ENCODE measurements at places on chromosomes 4 and X.
A peak's percentile ranks its signal among the peaks of the same experiment; 100 is the strongest.

- no peak for DNase-seq
Observed at GRCh38 chrX:6810776-6811175, 275.9 kb upstream of the VCX3A start.

DNA sequence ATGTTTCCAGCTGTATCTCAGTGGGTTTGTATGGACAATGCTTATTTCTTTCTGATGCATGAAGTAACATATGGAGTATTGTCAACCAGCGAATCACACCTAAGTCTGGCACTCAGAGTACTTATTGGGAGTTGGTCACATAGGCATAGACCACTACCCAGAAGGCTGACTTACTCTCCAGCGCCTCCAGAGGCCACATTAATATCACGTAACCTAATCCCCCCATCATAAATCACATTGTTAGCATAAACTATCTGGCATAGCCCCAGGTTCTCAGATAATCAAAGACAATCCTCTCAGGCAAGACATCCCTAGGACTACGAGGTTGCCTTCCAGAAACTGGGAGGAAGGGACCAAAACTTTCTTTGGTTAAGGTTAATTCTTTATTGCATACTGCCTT is 560.5 kb upstream of the PABPC4L start:
- DNase-seq: no peak

DNA sequence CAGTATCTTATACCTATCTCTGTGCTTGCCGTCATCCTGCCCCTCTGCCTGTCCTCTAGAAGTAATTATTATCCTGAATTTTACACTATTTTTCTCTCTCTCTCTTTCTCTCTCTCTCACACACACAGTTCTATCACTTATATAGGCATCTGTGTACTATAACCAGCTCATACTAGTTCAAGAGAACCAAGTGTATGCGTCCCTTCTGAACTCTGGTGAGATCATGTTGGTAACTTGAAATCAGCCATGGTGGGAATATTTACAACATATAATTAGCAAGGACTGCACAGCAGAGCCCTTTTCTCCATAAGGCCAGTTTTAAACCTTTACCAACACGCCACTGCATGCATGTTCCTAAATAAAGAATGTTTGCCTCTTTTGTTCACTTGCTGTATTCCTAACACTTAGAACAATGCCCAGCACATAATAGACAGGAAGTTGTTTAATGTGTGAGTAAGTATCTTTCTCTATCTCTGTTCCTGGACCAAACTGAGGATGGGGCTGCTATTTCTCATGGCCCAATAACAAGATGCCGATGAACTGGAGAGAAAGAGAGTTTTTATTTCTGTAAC is 51.1 kb upstream of the IL21 start:
- DNase-seq: no peak

DNA sequence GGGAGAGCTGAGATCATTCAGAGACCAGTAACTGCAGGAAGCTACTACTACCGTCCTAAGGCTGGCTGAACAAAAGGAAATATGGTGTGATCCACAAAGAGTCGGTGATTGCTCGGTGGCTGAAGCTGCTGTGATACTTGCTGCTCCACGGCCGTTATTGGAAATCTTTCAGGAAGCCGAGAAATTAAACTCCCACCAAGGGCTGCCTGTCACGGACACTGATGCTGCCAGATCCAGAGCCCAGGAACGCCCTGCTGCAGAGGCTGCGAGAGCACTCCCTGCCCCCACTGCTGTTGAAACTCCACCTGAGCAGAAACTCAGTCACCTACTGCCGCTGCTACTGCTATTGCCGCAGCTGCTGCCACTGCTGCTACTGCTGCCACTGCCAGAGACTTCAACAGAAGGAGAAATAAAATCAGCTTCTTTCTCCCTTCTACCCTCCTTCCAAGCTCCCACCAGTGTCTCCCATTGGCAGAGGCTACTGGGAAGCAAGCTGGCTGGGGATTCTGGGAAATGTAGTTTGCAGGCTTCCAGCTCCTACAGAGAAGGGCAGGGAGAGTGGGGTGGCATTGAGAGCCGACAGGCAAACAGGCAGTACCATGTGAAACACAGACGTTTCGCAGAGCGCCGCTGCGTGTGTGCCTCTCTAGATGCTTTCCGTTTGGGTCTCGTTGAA is 126.0 kb upstream of the ENPP6 start:
- peak; percentile 75 for DNase-seq

GRCh38 chr4:113270520-113271319 is 221.3 kb downstream of the ANK2 start:
- no peak for DNase-seq

- DNase-seq: no peak
Observed at GRCh38 chr4:12138488-12138887, 709.8 kb upstream of the HS3ST1 start.

DNA sequence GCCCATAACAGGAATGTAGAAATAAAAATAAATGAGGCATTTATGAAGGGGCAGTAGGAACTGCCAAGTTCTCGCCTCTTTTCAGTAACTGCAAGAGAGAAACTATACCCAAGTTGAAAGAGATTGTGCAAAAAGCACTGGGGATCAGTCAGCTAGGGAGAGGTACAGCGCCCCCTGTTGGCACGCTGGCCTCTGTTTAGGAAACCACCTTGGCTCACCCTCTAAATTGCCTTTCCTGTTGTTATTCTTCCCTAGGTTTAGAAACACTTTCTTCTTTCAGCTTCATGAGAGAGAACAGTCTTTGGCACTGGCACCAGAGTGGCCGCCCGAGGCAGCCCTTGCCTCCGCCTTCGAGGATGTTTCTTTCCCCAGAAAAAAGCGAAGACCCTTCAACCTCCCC is 348.5 kb downstream of the MID1IP1 start:
- peak; percentile 54 for DNase-seq

DNA sequence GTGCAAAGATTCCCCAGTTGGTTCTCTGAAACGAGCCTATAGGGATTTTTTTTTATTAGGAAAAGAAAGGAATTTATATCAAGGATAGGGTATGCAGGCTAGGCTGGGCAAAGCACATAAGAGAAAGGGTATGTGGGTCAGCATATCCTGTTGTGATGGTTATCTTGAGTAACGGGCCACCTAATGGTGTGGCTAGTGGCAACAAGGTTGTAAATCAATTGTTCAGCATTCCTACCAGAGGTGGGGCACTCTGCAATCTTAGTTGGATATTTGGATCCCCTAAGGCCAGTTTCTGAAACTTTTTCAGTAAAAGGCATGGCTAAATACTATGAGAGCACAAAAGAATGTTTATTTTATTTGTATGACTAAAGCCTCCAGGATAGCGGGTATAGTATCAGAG is 42.7 kb downstream of the DCAF12L1 start:
- DNase-seq: no peak

DNA sequence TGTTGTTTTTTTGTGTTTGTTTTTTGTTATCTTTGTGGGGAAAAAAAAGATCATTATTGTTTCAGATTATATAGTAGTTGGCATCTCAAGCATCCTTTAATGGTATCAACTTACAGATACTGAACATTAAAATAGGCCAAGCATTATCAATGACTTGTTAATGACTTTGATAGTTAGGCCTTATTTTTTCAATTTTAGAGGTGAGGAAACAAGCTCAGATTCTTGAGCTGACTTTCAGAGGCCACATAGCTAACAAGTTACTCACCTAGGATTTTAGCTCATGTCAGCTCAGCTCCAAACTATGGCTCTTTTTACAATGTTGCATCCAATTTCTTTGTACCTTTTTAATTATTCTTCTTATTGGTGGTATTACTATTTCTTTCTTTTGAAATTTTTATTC is 471 bp upstream of the PLAC8 start:
- peak; percentile 36 for DNase-seq

DNA sequence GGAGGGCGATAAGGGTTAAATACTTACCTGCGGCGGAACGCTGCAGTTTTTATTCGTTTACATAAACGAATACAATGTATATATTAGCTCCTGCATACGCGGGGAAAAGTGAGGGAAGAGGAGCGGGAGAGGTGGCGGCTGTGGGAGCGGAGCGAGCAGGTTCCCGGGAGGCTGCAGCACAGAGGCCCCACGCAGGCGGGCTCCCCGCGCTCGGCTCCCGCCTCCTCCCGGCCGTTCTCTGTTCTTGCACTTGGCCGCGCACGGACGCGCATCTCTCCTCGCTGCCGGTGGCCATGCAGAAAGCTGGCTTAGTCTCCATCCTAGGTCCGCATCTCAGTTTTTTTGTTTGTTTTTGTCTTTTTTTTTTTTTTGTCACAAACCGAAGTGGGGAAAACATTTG is 340.4 kb upstream of the FAT1 start:
- DNase-seq: peak; percentile 9

- DNase-seq: no peak
Observed at GRCh38 chrX:17669891-17670290, 67.4 kb upstream of the SCML1 start.

GRCh38 chr4:113302051-113302450 is 252.6 kb downstream of the ANK2 start:
- no peak for DNase-seq

DNA sequence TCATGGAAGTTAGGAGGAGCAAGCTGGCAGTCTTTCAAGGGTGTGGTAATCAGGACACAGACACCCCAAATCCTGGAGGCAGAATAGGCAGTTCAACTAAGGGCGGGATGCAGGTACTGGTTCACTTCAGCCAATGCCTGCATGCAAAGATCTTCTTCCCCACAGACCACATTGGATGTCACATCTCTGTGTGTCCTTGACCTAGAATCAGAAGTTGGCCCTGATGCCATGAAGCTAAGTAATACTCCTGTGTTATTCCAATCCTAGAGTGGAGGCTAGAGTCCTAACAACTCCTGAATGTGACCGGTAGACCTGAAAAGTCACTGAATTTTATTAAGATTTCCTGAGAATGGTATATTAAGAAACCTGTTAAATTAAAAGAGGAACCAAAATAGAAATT is 165.5 kb downstream of the DMD start:
- DNase-seq: no peak

DNA sequence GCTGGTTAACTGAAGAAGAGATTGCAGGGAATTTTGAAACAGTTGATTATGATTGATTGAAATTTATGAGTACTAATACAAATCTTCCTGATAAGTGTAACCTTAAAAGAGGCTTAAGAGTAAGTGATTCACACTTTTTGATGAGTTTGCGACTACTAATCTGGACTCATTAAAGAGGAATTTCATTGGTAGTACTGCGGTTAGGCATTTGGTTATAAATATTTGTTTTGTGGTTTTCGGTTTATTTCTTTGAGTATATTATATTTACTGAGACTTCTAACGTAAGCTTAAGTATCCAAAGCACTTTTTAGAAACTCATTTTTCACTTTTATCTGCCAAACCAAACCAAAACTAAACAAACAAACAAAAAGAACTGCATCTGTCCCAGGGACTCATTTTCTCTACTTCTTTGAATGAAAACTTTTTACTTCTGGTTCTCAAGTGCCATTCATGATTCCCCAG is 20.7 kb downstream of the SLIT2 start:
- peak; percentile 82 for DNase-seq

Measured in fibroblast of villous mesenchyme (primary cell).